RWPE2 (cell line): ENCODE measurements at places on chromosomes 7 and 10.

GRCh38 chr7:66535414-66536329, 93.0 kb upstream of the KCTD7 start:
- DNase-seq, result no peak

GRCh38 chr7:90850471-90850870, 254.3 kb downstream of the CDK14 start:
- DNase-seq, result no peak

GRCh38 chr7:114539575-114539974, 125.0 kb downstream of the FOXP2 start:
- no peak for DNase-seq

DNA sequence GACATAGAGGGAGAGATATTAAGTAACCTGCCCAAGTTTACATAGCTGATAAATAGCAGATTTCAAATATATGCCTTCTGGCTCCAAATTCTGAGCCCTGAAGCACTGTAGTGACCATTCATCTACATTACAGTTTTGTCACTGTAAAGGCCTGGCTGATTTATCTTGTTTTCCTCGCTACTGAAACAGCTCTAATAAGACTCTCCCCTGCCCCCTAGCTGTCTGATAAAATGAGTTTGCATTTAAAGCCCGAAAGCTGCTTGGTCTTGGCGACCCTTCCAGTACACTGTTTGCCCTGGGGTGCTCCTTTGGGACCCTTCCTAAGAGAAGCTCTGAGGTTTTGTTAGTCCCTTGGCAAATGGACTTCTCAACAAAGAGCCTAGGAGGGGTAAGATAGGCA, 59.7 kb upstream of the RAB11FIP2 start:
- DNase-seq, result no peak

GRCh38 chr7:112001091-112001826, 204.9 kb downstream of the DOCK4 start:
- DNase-seq, result peak; percentile 73

DNA sequence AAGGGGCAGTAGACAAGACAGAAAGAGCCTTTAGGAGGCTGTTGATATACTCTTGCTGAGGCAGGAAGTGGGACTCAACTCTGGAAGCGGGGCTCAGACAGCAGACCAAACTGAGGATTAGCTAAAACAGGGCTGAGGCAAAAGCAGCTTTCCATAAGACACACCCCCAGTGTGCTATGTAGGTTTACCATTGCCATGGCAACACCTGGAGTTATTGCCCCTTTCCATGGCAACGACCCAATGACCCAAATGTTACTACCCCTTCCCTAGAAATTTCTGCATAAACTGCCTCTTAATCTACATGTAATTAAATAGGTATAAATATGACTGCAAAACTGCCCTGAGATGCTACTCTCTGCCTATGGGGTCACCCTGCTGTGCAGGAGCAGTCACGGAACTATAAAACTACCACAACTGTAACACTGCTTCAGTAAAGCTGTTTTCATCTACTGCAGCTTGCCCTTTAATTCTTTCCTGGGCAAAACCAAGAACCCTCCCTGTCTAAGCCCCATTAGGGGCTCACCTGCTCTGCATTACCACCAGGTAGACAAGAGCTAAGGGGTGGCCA, 348.4 kb upstream of the PODXL start:
- DNase-seq, result no peak

GRCh38 chr10:19730167-19730906, 85.9 kb upstream of the PLXDC2 start:
- no peak for DNase-seq

GRCh38 chr7:53602817-53603418, 567.5 kb downstream of the POM121L12 start:
- peak; percentile 79 for DNase-seq

DNA sequence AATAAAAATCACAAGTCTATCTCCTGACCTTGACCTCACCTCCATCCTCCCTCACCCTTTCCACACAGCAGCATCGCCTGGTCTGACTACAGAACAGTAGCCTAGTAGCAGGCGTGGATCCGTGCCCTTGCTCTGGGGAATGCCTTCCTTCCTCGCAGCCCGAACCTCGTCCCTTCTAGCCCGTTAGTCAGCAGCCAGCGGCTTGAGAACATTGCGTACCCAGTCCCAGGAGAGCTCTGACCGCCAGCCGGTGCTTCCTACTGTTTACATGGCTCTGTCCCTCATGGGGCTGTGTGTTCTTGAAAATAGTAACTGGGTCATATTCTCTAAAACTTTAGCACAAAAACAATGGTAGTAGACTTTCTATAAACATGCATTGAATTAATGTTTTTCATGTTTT, 682.7 kb upstream of the IGFBP3 start:
- DNase-seq, result no peak

DNA sequence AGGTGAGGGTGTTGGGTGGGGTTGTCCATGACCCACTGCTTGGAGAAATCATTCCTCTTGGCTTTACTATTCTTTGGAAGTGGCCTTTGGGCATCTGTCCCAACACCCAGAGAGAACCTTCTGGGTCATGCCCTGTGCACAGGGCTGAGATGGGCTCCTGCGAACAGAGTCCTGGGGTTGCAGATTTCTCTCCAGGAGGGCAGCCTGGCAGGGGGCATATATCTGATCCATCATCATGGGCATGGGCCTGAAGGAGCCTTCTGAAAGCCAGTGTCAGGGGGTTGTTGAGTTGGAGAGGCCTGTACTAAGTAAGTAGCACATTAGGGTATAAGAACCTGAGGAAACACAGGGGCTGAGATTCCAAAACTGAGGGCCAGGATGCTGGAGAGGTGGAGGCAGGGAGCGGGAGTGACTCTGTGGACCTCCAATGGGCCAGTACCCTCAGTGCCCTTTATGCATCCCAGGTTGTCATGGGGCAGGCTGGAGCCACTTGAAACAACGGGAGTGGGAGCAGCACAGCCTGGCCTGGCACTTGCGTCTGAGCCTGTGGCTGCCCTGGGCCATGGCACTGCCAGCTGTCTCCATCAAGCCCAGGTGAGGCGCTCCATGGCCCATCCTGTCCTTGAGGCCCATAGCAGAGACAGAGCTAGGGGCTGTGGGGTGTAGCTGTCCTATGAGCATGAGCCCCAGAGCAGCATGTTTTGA, 203.7 kb downstream of the GRID1 start:
- DNase-seq, result no peak

DNA sequence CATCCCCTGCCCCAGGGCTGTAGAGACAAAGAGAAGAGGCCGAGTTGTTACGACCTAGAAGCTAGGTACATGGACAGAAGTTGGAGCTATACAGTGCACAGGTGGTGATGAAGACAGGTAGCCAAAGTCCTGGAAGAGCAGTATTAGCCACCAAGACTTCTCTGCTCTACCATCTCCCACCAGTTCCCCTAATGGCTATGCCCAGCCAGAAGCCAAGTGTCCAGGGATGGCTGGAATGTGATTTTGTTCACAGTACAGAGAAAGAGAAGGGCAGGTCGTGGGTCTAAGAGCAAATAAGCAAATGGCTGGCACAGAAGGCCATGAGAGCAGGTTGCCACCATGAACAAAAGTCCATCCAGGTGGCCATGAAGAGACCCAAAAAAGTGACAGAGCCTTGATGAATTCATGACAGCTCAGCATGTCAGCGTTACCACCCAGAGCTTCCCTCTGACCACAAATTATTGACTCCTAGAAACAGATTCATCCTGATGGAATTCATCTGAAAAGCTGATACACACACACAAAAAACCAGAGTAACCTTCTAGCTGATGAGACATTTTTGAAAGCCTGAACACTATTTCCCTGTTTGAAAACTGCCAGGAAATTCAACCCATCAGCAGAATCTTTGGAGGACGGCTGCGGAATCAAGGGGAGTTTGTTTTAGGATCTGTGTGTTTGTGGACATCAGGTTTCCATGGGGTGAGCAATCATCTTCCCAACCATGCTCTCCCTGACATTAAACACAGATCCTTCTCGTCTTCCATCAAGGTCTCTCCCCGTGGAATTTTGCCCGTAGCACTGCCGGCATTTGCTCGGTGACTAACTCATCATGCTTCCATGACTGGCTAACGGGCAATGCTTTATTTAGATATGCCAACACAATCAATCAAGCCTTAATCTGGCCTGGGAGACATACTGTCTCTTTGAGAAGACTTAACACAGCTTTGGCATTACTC, 906.7 kb upstream of the AUTS2 start:
- DNase-seq, result no peak

DNA sequence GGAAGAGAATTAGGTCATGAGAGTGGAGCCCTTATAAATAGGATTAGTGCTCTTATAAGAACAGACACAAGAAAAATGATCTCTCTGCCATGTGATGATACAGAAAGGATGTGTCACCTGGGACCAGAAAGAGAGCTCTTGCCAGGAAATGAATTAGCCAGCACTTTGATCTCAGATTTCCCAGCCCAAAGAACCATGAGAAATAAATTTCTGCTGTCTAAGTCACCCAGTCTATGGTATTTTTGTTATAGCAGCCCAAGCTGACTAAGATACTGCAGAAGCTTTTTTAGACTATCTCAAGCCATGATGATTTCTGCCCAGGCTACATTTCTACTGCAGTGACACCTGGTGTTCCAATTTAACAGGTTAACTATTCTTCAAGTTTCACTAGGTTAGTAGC, 84.8 kb downstream of the RSU1 start:
- DNase-seq, result no peak

- no peak for DNase-seq
Observed at GRCh38 chr10:71809628-71810027, 36.3 kb upstream of the VSIR start.

- DNase-seq, result no peak
Observed at GRCh38 chr7:17549406-17549805, 251.0 kb downstream of the AHR start.

DNA sequence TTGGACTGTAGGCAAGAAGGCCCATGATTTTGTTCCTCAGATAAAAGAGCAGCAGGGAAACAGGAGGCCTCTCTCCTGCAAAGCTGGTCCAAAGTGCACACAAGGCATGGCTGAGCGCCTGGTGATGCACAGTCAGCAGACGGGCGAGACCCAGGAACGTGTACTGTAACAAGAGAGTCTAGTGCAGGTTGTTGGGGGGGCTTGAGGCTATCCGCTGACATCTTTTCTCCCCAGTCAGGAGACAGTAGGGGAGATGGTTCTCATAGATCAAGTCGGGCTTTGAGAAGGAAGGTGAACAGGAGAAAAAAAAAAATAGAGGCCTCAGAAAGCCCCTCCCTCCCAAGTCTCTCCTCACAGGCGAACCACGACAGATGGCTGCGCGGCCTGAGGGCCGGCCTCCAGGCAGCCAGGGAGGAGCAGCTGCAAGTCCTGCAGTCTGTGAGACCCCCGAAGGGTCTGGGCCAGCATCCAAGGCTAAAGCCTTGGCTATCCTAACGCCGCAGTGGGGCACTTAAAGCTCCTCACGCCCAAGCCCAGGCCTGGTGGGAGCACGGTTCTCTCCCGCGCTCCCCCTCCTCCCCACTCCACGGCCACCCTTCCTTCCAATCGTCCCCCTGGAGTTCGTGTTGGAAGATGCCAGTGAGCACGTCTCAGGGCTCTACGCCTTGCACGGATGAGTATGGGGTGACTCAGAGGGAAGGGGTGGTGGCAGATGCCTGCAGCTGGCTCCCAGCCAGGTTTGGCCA, 68.3 kb downstream of the PRKAG2 start:
- DNase-seq, result peak; percentile 92

GRCh38 chr7:105932835-105933477, 30.1 kb upstream of the CDHR3 start:
- DNase-seq, result no peak

DNA sequence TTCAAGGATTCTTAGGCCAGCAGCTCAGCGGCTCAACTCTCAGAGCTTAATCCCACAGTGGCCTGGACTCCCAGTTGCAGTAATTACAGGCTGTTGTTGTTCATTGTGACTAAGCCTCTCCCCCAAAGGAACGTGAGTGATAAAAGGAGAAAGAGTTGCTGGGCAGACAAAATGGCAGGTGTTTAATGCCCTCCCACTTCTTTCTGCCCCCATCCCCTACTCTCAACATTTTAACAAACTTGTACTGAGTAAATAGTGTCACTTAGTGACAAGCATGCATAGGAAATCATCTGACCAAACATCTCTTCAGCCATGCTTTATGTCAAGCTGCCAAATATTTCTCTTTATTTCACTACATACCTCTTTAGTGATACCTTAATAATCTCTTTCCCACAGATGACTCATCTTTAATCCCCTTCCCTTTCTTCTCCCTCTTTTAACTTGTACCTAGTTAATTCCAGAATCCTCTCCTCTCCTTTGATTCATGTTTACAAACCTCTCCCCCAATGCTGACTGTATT, 12.4 kb upstream of the MTERF1 start:
- DNase-seq, result no peak

DNA sequence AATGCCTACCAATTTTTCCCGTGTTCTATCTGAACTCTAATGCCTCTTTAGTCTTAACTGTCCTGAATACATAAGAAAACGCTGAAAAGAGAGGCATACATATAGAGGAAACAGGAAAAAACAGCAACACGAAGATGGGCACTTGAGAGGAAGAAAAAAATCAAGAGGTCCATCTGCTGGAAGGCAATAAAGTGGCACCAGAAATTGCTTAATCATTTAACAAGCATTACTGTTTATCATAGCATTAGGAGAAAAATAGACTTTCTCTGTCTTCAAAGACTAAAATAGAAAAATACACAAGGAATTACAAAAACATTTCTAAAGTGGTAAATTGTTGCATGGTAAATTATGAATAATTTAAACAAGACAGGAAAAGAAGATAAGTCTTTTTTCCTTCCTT, 35.0 kb downstream of the NSUN6 start:
- DNase-seq, result no peak

- no peak for DNase-seq
Observed at GRCh38 chr7:30133736-30134610, 813 bp upstream of the MTURN start.

DNA sequence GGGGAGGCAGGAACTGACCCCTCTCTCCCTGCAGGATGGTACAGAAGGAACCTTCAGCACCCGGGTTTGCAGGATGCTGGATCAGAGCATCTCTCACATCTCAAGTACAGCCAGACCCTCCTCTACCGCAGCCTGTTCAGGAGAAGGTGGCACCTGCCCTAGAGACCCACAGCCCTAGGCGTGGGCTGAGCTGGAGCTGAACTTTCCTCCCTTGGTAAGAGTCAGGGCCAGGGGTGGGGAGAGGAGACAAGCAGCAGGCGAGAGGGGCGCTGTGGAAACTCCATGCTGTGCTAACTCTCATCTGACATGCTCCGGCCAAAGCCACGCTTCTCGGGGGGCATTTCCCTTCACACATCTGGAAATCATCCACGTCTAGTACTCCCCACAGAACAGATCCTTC, 154.4 kb downstream of the DIP2C start:
- no peak for DNase-seq

- no peak for DNase-seq
Observed at GRCh38 chr10:72274730-72275350, 1.1 kb downstream of the DDIT4 start.

- no peak for DNase-seq
Observed at GRCh38 chr10:101901340-101901739, 57.7 kb upstream of the KCNIP2 start.

- no peak for DNase-seq
Observed at GRCh38 chr7:80279760-80280159, 145.1 kb downstream of the GNAI1 start.

- DNase-seq, result no peak
Observed at GRCh38 chr10:60757420-60757895, 20.8 kb upstream of the CDK1 start.

GRCh38 chr7:73557397-73558257, at the start of gene BCL7B:
Gene BCL7B (minus strand): TSS chr7:73557690. CDS start chr7:73557578, 112 bp downstream.
- DNase-seq, result no peak

- DNase-seq, result no peak
Observed at GRCh38 chr7:44385434-44386138, 60.2 kb upstream of the CAMK2B start.

GRCh38 chr7:356691-357462, 66.9 kb downstream of the FOXL3 start:
- no peak for DNase-seq

- DNase-seq, result no peak
Observed at GRCh38 chr7:35007768-35008167, 29.5 kb downstream of the DPY19L1 start.
